ENCODE measurements at places on chromosomes 11 and 22. TPM values are rescaled to one million over a fixed set of nuclear protein-coding genes. Genes with fewer than 3 reads are reported as not detected.

SERHL2 gene
- 2.1 TPM for total RNA-seq

HTR3B gene
- not detected for total RNA-seq

OR8D1 gene
- total RNA-seq = not detected

SYCE3 gene
- 1.9 TPM for total RNA-seq

DYNC2H1 gene
- total RNA-seq = 3.0 TPM

LRRC4C gene
- total RNA-seq = not detected

MISFA gene
- total RNA-seq = 1.4 TPM

SCN3B gene
- not detected for total RNA-seq

CHKB gene
- total RNA-seq = 57.3 TPM

CDC42BPG gene
- 0.46 TPM for total RNA-seq

GGTLC2 gene
- not detected for total RNA-seq

CARD16 gene
- total RNA-seq = 16.9 TPM

CABP7 gene
- 0.06 TPM for total RNA-seq

GRCh38 chr11:95142431-95142830, 52.8 kb downstream of the ENDOD1 start:
- no peak for DNase-seq

DNA sequence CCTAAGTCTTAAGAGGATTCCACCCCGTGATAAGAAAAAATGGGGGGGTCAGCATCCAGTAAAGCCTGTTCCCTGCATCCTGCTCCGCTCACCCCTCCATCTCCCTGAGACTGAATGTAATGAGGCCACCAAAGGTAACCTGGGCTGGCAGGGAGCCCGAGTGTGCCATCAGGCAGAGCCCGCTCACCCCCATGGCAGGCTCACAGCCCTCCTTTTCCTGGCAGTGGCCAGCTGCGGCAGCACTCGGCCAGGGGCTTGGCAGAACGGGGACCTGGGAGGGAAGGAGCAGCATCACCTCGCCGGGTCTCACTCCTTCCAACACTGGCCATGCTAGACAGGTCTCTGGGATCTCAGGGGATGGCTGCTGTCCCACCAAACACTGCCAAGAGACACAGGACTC, 64.4 kb downstream of the PRDM11 start:
- DNase-seq = no peak

- DNase-seq = no peak
Measured at GRCh38 chr11:116387641-116388040, 385.1 kb downstream of the BUD13 start.

DNA sequence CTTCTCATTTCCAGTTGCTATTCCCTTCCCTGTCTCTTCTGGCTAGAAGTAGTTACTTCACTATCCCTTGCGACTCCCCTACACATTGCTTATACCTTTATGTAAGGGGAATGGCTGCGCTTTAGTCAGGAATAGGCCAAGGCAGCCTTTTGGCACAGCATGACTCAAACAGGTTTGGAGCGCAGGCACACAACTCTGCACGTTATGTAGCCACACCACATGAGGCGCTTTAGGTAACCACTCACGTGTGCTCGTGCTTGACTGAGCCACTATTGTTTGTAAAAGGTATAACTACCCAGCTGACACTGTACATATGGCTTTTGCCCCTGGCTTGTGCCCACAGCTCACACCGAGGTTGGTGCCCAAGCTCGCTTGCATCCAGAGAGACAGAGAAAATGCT, 46.7 kb upstream of the LIPT2 start:
- no peak for DNase-seq

DNA sequence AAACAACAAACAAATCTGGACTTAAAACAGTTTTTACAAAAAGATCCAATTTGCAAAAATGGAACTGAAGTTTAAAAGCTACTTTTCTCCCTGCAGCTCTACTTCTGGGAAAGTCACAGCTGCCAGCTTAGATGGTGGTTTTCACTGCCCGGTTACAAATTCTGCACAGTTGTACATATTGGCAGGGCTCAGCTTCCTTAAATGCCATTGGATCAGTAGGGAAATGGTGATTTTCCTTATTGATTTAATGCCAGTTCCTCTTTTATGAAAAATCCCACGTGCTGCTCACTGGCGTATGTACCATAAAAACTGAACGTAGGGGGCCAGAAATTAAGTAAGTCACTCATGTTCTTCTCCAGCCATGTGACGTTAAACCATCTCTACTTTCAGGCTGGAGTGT, 22.8 kb downstream of the GRAP2 start:
- no peak for DNase-seq

DNA sequence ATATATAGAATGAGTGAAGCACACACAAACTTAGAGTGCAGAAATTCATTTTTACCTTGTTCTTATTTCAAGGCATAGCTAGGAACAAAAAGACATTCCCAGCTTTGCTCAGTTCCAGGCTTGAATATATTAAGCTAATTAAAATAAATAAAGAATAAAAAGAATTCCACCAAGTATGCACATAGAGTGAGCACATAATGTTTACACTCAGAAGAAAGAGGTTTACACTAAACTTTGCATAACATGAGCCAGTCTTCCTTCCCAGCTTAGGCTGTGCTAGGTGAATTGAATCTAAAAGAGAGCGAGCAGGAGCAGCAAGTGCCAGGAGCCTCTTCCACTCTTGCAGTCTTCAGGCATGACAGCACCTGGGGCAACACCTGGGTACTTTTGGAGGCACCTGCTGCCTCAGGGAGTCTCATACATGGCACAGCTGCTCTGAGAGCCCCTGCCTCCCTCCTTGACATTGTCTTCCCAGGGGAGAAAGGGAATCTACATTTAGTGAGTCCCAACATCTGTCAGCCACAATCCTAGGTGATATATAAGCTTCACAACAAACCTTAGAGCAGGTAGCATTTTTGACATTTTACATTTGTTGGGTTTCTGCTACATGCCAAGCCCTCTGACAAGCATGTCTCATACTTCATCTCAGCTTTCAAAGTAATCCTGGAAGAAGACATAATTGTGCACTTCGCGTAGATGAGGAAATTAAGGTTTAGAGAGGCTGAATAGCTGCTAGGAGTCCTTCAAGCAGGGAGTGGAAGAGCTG, 732.7 kb upstream of the TENM4 start:
- no peak for DNase-seq

GRCh38 chr11:96696731-96697130, 306.9 kb downstream of the JRKL start:
- DNase-seq = no peak

- DNase-seq = no peak
Measured at GRCh38 chr11:61079416-61080150, 22.7 kb upstream of the CD5 start.

- DNase-seq = no peak
Measured at GRCh38 chr22:45398214-45398613, 15.2 kb downstream of the SMC1B start.

DNA sequence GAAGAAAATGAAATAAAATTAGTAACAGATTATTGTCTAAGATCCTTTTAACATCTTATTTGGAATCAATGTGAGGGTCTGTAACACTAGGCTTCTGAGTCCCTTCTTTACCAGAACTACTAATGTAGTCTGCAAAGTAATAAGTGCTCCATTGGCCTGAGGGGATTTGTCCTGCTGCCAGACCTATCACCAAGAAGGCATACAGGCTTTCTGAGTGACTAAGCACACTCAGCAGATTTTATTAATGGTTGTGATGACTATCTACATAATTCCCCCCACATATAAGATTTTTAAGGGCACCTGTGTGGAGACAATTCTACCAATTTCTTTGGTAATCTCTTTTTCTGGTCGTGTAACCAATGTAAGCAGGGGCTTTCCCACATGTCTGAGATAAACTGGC, 365.0 kb upstream of the FAT3 start:
- no peak for DNase-seq

GRCh38 chr11:17765356-17766072, 30.9 kb downstream of the KCNC1 start:
- no peak for DNase-seq

DNA sequence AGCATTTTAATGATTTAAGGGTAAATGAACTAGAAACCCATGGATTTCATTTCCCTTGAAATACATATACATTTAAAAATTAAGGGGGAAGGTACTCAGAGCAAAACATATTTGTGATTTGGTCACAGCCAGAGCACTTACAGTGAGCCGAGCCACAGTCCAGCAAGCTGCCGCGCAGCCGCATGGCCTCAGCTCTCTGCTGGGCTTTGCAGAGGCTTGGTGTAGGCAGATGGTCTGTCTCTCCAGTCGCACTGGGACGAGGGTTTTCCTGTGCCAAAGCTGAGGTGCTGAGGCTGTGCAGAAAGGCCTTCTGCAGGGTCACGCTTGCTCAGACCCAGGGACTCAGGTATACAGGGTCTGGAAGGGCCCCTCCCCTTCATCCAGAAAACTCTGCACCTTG, 367.3 kb downstream of the OPCML start:
- no peak for DNase-seq

DNA sequence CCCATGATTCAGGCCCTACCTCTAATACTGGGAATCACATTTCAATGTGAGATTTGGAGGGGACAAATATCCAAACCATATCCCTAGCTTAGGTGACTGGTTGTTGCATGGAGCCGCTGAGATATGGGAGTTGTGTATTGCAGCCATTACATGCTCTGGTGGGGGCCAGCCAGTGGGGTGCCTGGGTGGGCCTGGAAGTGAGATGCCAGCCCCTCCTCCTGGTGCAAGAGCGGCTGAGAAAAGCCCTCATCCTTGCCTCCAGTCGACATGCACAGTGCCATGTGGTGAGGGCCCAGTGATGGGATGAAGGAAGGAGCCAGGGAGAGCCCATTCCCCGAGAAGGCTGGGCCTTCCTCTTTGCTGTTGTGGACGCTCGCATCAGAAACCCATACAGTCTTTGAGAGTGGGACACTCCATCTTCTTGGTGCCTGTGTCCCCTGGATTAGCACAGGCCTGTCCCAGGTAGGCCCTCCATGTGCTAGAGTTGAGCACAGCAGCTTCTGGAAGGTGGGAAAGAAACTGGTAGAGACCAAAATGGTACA, 1043.0 kb downstream of the TBC1D22A start:
- no peak for DNase-seq

- no peak for DNase-seq
Measured at GRCh38 chr11:93846411-93846810, 4.0 kb downstream of the VSTM5 start.

DNA sequence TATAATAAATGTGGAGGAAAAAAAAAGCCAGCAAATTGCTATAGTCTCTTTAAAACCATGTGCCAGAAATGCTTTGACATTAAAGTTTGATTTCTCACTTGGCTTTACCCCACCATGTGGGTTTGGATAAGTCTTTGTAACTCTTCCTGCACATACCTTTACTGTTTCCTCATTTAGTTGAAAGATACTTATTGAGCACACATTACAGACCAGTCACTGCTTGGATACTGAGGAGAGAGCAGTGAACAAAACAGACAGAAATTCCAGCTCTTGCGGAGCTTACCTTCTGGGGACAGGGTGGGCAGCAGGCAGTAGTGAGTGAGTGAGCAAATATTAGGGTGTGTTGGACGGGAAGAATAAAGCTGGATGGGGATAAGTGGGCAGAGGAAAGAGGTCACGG, 13.7 kb downstream of the PACS1 start:
- no peak for DNase-seq

- DNase-seq = no peak
Measured at GRCh38 chr11:45538363-45538762, 127.1 kb downstream of the CHST1 start.

GRCh38 chr22:25569361-25569760, 4.9 kb downstream of the GRK3 start:
- no peak for DNase-seq

- no peak for DNase-seq
Measured at GRCh38 chr11:71272161-71272560, 19.8 kb upstream of the SHANK2 start.

- no peak for DNase-seq
Measured at GRCh38 chr22:44127356-44127755, 53.4 kb upstream of the PARVG start.

GRCh38 chr11:93732237-93732892, 8.9 kb downstream of the TAF1D start:
- no peak for DNase-seq

GRCh38 chr11:33435216-33435615, 178.0 kb downstream of the HIPK3 start:
- no peak for DNase-seq

DNA sequence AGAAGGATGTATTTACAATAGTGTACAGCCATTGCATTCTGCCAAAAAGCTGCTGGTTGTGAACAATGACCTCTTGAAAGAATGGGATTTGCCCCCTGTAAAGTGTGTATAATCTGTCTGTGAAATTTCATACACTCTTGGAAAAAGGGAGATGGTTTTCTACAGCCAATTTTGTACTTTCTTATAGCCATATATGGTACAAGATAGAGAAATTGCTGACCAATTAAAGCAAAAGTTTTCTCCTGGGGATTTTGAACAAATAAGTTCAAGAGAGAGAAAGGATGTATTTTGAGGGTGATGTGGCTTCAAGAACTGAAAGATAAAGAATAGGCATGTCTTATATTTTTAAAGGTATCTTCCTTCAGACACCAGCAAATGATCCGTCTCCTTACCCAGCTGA, 211.0 kb downstream of the NAV2 start:
- DNase-seq = no peak

DNA sequence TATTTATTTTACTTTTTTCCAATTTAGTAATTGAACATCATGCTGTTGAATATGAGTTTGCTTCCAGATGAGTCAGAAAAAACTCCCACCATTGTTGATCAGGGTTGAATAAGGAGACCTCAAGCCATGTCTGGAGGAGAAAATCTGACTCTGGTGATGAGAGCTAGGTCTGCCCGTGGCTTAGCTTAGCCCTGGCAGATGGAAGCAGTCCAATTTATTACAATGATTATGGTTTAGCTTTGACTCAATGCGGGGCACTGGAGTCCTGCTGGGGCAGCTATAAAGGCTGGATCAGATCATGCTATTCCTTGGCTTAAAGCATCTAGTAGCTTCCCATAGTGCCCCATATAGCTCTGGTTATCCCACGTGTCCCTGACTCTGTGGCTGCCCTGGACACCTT, 506.5 kb downstream of the MN1 start:
- DNase-seq = no peak

- no peak for DNase-seq
Measured at GRCh38 chr22:46977656-46978343, 215.3 kb downstream of the TBC1D22A start.

- no peak for DNase-seq
Measured at GRCh38 chr22:41000941-41001721, 50.0 kb downstream of the RBX1 start.

- DNase-seq = no peak
Measured at GRCh38 chr11:94647926-94648325, 80.8 kb downstream of the PIWIL4 start.

GRCh38 chr22:41612603-41613306, 8.1 kb downstream of the DESI1 start:
- no peak for DNase-seq

GRCh38 chr22:18057568-18058209, 20.1 kb upstream of the PEX26 start:
- DNase-seq = no peak

- no peak for DNase-seq
Measured at GRCh38 chr11:76327756-76328388, 53.1 kb downstream of the THAP12 start.

GRCh38 chr11:115530752-115531151, 26.5 kb upstream of the CADM1 start:
- no peak for DNase-seq

All from activated naive CD8-positive, alpha-beta T cell treated with anti-CD3 and anti-CD28 coated beads for 36 hours (primary cell).